ENCODE measurements at places on chromosomes 11 and 22.

GRCh38 chr11:76244316-76244851, 38.1 kb upstream of the WNT11 start:
- no peak for DNase-seq

DNA sequence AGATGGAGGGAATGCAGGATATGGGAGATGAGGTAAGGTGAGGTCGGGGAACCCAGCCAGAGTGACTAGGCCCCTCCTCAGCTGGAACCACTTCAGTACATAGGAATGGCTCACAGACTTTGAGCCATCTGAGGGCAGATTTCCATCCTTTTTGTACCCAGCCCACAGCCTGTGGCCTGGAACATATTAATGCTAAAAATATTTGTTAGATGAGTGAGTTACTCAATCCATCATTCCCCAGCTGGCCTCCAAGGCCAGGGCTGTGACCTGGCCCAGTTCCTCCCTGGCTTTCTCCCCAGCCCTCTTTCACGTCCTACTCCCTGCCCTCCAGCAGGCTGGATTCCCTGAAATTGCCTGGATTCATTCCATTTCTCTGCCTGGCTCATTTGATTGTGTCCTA, 57.2 kb upstream of the PRDM11 start:
- no peak for DNase-seq

GRCh38 chr11:73781303-73781702, 6.4 kb upstream of the MRPL48 start:
- no peak for DNase-seq

DNA sequence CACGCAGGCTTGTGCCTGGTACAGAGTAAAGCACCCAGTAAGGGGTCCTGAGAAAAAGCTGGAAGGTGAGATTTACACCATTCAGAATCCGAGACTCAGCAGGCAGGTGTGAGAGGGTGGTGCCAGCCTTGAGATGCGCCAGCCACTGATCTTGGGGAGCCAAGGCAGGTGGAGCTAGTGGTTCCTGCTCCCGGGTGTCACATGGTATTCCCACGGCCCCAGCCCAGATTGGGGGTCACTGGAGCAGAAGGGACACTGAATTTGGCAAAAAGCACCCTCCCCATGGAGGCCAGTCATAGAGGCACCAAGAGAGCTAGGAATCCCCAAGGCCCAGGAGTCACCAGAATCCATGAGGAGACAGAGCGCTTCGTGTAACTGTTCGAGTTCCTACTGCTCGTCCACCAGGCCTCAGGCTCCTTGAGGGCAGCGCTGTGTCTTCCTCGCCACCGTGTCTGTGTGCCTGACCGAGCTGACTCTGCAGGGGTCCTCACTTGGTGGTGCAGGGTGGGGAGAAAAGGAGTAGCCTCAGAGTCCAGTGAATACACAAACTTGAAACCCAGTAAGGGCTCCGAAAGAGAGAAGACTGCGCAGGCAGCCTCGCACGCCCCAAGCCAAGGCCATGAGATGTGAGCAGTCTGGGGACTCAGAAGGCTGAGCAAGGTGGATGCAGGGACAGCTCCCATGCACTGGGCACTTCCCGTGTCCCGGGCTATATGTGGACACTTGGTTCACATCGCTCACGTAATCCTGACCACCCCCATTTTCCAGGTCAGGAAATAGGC, 28.2 kb downstream of the TOM1 start:
- DNase-seq, result no peak

DNA sequence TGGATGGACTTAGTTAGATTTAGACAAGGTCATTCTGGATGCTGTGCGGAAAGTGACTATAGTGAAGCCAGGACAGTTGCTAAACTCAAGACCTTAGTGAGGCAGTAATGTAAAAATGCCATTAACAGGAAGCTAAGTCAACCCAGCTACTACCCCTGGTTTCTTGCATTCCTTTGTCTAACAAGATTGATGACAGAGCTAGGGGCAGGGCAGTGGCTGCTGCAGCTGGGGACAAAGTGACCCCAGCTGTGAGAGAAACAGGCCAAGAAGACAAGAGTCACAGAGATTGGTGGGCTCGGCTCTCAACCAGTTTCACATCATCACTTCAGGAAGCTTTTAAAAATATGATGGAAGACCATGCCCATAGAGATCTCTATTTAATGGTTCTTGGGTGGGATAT, 110.4 kb upstream of the POU2AF2 start:
- DNase-seq, result no peak

DNA sequence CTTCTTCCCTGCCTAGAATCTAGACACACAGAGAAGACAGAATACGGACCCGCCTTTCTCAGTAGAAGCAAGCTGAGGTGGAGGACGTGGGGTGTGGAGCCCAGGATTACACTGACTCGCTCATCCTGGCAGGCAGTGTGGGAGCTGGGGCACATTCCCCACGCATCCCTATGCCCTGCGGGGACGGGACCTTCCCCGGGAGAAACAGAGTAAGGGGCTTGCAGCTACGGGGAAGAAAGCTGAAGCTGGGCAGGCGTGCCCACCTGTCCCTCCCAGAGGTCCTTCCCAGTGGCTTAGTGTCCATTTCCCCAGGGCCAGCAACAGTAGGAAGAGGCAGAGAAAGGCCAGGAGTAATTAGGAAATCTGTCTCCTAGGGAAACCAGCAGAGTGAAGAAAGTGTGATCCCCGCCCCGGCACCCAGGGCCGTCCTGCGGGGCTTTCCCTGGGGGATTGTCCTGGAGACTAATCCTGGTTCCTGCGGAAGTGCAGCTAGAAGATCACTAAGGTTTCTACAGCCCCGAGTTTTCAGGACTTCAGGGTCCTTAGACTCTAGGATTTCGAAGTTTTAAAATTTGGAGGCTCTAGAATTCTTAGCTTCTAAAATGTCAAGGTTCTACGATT, 7.8 kb downstream of the DNAJB13 start:
- DNase-seq, result no peak

DNA sequence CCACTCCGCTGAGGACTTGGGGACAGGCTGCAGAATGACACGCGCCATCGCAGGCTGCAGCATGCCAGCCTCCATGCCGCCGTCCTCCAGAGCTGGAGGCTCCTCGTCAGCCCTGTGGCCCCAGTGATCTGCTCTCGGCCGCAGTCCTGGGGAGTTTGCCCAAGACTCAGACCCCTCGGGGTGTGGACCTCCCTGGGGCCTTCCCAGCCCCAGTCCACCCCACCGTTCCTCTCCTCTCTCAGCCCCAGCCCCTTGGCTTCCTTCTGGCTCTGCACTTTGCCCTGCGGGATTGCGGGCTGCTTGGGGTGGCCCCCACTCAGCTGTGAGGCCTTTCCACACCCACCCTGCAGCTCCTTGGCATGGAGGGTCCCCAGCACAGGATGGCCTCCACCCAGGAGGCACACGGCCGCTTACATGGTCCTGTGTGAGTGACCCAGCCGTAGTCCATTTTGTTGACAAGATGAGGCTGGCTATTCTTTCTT, 414.9 kb downstream of the TBC1D22A start:
- DNase-seq, result no peak

DNA sequence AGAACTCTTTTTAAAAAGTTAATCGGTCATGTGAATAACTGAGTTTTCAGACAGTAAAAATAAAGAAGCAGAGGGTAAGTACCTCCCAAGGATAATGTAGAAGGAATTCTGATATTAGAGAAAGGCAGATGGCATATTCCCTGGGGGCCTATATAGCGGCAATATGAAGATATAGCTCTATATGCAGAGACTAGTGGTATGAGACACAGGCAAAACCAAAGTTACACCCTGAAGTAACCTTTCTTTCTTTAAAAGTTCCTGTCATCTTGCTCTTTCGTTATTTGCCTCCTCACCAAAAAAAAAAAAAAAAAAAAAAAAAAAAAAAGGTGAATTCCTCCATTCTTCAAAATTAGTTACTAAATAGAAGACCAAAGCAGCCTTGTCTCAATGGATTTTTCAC, 76.2 kb upstream of the ARHGAP32 start:
- DNase-seq, result no peak

- no peak for DNase-seq
Measured at GRCh38 chr11:47850337-47850736, 2.2 kb upstream of the NUP160 start.

DNA sequence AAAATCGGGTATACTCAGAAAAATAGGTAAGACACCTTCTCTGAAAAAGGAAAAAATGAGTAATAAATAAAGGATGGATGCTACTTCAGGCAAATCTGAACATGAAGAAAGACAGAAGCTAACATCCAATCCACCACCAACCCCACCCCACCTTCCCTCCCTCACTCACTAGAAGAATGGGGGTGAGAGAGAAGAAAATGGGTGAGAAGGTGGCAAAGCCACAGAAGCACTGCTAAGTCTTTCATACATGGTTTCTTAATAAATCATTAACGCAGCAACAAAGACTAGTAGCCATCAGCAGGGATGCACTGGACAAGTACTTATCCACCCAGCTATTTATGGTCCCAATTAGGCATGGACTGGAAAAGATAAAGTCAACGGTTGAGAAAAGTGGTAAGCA, 5.9 kb downstream of the FHIP1B start:
- DNase-seq, result peak; percentile 37

DNA sequence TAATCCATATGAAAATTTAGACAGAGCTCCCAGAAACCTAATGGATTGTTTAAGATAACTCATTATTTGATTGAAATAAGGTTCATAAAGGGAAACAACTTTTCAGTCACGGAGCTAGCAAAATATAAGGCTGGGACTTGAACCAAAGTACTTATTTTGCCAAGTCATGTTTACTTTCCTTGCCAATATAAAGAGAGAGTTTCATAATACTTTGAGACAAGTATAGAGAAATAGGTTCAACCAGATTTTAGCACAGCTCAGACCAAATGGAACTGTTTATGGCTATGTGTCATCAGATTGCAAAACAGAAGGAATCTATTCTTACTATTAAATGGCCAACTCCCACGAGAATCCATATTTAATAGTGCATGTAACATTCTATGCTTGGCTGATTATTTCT, 1517.5 kb upstream of the TENM4 start:
- no peak for DNase-seq

- DNase-seq, result no peak
Measured at GRCh38 chr11:121557348-121557747, 104.6 kb upstream of the SORL1-AS1 start.

- DNase-seq, result no peak
Measured at GRCh38 chr11:124533626-124534025, 9.8 kb downstream of the OR8B12 start.

DNA sequence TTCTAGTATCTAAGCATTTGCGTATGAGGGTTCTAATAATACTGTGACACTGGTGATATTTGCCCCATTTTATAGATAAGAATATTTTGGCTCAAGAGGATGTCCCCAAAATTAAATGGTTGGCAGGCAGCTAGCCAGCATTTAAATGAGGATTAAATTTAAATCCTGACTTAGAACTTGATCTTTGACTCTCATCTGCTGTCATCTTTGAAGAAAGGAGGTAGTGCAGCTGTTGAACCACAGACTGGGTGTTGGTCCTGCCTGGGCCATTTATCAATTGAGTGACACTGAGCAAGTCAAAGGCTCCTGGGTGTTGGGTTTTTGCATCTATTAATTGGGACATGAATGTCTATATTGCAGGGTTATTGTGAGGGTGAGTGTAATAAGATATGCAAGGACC, 112.3 kb downstream of the INSC start:
- no peak for DNase-seq

DNA sequence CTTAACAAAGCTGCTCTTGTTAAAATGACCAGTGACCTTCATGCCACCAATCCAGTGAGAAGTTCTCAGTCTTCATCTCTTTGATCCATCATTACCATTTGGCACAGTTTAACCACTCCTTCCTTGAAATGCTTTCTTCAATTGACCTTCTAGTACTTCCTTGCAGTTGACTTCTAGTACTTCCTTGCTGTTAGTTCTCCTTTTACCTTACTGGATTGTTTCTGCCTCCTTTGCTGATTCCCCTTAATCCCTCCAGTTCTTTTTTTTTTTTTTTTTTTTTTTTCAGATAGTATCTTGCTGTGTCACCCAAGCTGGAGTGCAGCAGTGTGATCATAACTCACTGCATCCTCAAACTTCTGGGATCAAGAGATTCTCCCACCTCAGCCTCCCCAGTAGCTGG, 66.0 kb upstream of the HORMAD2 start:
- no peak for DNase-seq

GRCh38 chr11:129102225-129102624, 89.9 kb downstream of the ARHGAP32 start:
- no peak for DNase-seq

GRCh38 chr11:108906826-108907225, 242.0 kb downstream of the DDX10 start:
- DNase-seq, result no peak

DNA sequence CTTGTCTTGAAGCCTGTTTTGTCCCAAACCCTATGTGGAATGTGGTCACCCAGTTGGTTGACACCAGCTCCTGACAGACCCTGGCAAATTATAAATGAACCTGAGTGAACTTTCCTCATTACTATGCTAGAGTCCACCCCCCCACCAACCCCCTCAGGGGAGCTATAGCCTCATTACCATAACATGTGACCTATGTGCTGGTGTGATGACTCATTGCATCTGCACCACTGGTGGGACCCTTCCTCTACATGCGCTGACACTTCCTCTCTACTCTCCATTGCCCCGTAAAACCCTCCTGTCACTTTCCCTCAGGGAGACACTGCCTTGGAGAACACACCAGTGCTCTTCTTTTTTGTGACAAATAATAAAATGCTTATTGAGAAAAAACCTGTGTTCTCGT, 105.0 kb upstream of the SESN3 start:
- no peak for DNase-seq

DNA sequence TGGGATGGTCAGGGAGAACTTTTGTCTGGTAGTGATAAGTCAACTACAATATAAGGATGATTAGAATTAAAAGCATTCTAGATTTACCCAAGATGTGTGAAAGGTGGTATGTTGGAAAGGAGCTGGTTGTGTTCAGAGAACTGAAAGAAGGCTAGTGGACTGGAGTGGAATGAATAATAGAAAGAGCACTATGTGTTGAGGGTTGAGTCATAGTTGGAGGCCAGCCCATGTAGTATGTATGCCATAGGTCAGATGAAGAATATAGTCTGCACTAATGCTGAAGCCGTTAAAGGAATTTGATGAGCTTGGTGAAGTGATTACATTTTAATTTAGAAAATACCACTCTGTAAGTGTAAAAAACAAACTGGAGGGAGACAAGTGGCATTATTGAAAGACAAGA, 514.1 kb downstream of the CNTN5 start:
- DNase-seq, result no peak

DNA sequence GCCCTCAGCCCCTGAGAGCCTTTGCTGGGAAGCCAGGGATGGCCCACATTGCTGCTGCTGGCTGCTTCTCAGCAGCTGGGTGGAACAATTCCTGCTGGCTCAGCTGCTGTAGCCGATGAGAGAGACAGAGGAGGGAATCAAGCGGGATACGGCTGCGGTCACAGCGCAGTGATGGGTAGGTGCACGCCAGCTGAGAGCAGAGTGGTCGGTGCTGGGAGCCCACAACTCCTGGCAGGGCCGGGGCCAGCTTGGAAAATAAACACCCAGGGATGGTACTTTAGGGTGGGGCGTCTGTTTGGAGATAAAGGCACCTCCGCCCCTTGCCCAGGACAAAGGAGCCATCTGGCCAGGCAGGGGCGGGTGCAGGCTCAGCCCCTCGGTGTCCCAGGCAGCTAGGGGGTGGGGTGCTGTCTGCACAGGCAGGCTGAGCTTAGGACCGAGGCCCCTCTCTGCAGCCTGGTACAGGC, 480.5 kb downstream of the MIAT start:
- DNase-seq, result no peak

All from T-cell (primary cell).